ENCODE measurements at places on chromosomes 1 and 21.

GRCh38 chr1:202247837-202248795 lies 54.5 kb downstream of the LGR6 start:
- no peak for DNase-seq

- no peak for DNase-seq
Observed at GRCh38 chr1:97160818-97161217, 439.2 kb downstream of the PTBP2 start.

- DNase-seq, result no peak
Observed at GRCh38 chr1:87436534-87436933, 107.9 kb downstream of the LMO4 start.

- no peak for DNase-seq
Observed at GRCh38 chr1:115838431-115839028, 2.4 kb downstream of the NHLH2 start.

Data from AG04449 (cell line).